Heart right ventricle (tissue), 16 donors: ENCODE measurements at places on chromosomes 6 and 20.

DNA sequence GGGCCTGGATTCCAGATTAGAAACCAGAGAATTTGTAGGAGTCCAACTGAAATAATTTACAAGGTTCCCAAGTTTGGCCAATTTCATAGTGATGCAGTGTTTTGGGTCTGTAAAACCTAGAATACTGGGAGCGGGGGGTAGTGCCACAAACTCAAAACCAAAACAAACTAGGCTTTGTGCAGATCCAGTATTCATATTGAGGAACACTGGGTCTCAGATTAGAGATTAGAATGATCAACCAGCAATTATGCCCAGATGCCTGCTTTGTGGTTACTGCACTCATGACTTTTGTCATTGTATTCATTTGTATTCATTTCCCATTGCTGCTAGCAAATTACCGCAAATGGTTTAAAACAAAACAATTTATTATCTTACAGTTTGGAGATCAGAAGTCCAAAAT lies 3.2 kb upstream of the NDUFAF4 start:
- H3K4me1 ChIP-seq = peaks cover 15% of the 10 kb centered on the region
- DNase-seq = no peak
- peaks cover 5% of the 10 kb centered on the region for H3K36me3 ChIP-seq

GRCh38 chr20:49759266-49759950 lies 45.7 kb upstream of the B4GALT5 start:
- no peak overlapping the region for H3K4me3 ChIP-seq
- H3K27ac ChIP-seq = no peak overlapping the region
- H3K4me1 ChIP-seq = peaks cover 19% of the 10 kb centered on the region
- H3K27me3 ChIP-seq = no peaks in the 10 kb centered on the region
- no peaks in the 10 kb centered on the region for H3K36me3 ChIP-seq

GRCh38 chr6:153027480-153027879 lies 25.0 kb upstream of the MTRF1L start:
- H3K4me3 ChIP-seq = no peak overlapping the region
- DNase-seq = no peak
- no peak overlapping the region for H3K27ac ChIP-seq
- no peaks in the 10 kb centered on the region for H3K4me1 ChIP-seq
- H3K27me3 ChIP-seq = no peaks in the 10 kb centered on the region

DNA sequence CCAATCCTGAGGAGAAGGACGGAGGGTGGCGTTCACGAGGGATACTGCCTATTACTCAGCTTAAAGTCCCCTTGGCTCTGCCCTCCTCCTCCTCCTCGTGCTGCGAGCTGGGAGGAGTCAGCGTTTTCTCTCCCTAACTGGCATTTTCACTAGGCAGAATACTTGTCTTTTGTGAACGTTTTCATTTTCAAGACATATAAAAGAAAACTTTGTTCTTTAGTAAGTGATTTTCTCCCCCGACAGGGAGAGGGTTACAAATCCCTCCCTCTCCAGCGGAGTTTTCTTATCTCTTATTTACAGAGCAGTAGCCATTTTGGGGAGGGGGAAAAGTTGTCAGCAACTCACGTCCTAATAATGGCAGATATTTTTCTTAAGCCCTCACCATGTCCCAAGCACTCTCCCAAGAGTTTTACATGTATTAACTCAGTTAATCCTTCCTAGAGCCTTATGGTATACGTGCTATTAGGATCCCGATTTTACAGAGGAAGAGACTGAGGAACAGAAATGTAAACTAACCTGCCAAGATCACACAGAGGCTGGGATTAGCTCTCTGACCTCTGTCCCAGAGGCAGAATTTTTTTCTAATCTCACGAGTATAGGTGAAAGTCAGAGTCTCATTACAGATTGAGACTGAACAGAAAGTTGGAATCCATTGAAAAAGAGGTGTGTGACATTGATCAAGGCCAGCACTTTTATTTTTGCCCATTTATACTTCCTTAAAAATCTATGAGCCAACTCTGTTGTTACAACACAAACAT lies 30.0 kb upstream of the ZNF217 start:
- no peaks in the 10 kb centered on the region for H3K27me3 ChIP-seq
- H3K27ac ChIP-seq = peak overlapping the region; percentile 84
- DNase-seq = peak; percentile 73
- H3K36me3 ChIP-seq = no peaks in the 10 kb centered on the region
- peaks cover 16% of the 10 kb centered on the region for H3K4me1 ChIP-seq

DNA sequence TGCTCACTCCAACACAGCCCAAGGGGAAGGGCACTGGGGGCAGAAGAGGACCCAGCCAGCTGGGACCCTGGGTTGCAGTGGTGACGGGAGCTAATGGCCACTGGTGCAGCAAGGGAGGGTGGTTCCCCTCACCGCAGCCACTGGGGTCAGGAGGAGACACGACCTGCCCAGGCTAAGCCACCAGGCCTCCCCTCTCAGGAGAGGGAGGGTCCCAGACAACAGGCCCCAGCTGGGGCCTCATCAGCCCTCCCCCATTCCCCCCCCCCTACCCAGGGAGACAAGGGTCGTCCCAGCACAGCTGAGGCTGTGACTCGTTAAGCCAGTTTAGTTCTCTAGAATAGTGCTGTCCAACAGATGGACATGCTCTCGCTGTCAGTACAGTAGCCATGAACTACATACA lies 17.3 kb upstream of the MATN4 start:
- no peak overlapping the region for H3K27ac ChIP-seq
- no peak overlapping the region for H3K4me3 ChIP-seq
- H3K36me3 ChIP-seq = peaks cover 17% of the 10 kb centered on the region

GRCh38 chr6:42396720-42397119 lies 55.0 kb downstream of the TRERF1 start:
- H3K36me3 ChIP-seq = no peaks in the 10 kb centered on the region
- no peaks in the 10 kb centered on the region for H3K4me1 ChIP-seq
- no peak for DNase-seq
- H3K27ac ChIP-seq = no peak overlapping the region

GRCh38 chr6:150354754-150355571 lies 13.8 kb upstream of the IYD start:
- no peak overlapping the region for H3K27ac ChIP-seq
- H3K36me3 ChIP-seq = no peaks in the 10 kb centered on the region
- peaks cover 15% of the 10 kb centered on the region for H3K27me3 ChIP-seq
- H3K4me1 ChIP-seq = no peaks in the 10 kb centered on the region
- no peak for DNase-seq

GRCh38 chr6:105592329-105592728 lies 189.4 kb upstream of the PREP start:
- no peaks in the 10 kb centered on the region for H3K27me3 ChIP-seq
- no peaks in the 10 kb centered on the region for H3K36me3 ChIP-seq
- H3K27ac ChIP-seq = no peak overlapping the region
- H3K4me3 ChIP-seq = no peak overlapping the region

DNA sequence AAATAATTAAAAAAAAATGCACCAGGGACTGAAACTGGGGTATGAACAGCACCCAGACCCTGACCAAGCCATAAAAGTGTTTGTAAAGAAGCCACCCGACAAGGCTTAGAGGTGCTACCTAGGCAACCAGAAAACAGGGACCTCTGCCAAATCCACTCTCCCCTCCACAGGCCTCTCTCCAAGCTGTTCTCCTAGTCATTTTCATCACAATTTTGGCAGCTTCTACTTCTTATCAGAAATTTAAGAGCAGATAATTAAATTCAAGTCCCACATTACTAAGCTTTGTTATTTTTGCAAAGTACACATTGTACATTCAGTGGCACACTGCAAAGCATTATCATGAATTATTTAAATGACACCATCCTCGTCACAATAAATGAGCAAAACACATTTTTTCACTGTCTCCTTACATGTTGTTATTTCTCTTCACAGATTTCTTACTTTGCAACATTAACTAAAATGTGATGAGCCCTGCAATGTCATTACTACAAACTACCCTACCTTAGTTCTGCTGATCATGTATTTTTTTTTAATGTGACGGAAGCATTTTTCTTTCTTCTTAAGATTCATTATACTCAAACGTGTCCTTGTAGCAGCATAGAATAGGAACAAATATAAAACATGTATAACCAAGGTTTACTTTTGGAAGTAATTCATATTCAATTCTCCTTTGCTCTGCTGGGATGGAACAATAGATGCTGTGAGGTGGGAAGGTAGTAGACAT lies 38.1 kb downstream of the ECT2L start:
- no peaks in the 10 kb centered on the region for H3K27me3 ChIP-seq
- no peaks in the 10 kb centered on the region for H3K36me3 ChIP-seq
- DNase-seq = peak; percentile 74
- H3K4me3 ChIP-seq = no peak overlapping the region

GRCh38 chr6:37155394-37156312 lies 14.3 kb upstream of the PIM1 start:
- DNase-seq = no peak
- no peak overlapping the region for H3K27ac ChIP-seq
- no peaks in the 10 kb centered on the region for H3K36me3 ChIP-seq
- H3K4me1 ChIP-seq = peaks cover 10% of the 10 kb centered on the region
- no peak overlapping the region for H3K4me3 ChIP-seq

- no peak overlapping the region for H3K4me3 ChIP-seq
- H3K4me1 ChIP-seq = peaks cover 16% of the 10 kb centered on the region
- H3K27ac ChIP-seq = no peak overlapping the region
- no peaks in the 10 kb centered on the region for H3K36me3 ChIP-seq
- H3K27me3 ChIP-seq = no peaks in the 10 kb centered on the region
Observed at GRCh38 chr6:38080360-38080759, 260.8 kb downstream of the ZFAND3 start.

- no peak for DNase-seq
- no peak overlapping the region for H3K27ac ChIP-seq
- H3K36me3 ChIP-seq = no peaks in the 10 kb centered on the region
- H3K4me3 ChIP-seq = no peak overlapping the region
Observed at GRCh38 chr6:44097782-44098317, 29.4 kb downstream of the MRPL14 start.

DNA sequence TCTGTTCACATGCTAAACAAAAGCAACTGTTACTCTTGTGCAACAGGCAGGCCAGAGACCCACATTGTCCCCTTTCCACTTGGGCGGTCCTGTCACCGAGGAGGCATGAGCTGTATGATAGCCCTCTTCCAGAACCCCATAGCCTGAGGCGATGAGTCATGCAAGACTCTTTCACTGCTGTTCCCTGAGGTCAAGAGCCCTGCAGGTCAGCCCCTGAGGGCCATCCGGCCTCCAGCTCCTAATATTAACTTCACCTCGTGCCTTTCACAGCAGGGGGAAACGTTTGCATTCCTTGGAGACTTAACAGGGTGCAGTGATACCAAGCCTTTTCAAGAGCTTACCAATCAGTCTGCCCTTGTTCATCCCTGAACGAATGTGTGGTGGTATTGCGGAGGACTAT lies 253.3 kb upstream of the ECI2 start:
- H3K27ac ChIP-seq = no peak overlapping the region
- H3K4me3 ChIP-seq = no peak overlapping the region
- no peaks in the 10 kb centered on the region for H3K27me3 ChIP-seq
- no peaks in the 10 kb centered on the region for H3K36me3 ChIP-seq
- DNase-seq = no peak
- H3K4me1 ChIP-seq = no peaks in the 10 kb centered on the region

DNA sequence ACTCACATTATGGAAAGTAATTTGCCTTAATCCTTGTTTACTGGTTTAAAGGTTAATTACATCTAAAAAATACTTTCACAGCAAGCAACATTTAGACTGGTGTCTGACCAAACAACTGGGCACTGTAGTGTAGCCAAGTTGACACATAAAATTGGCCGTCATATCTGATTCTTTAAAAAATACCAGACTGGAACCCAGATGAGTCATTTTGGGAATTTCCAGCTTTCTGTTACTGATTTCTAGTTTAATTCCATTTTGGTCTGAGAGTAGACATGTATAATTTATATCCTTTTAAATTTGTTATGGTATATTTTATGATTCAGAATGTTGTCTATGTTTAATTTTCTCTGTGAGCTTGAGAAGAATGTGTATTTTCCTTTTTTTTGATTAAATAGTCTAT lies 44.1 kb downstream of the SCP2D1 start:
- H3K36me3 ChIP-seq = no peaks in the 10 kb centered on the region
- H3K4me3 ChIP-seq = no peak overlapping the region
- no peak overlapping the region for H3K27ac ChIP-seq
- no peaks in the 10 kb centered on the region for H3K27me3 ChIP-seq

- H3K36me3 ChIP-seq = no peaks in the 10 kb centered on the region
- no peaks in the 10 kb centered on the region for H3K4me1 ChIP-seq
- DNase-seq = no peak
- no peak overlapping the region for H3K27ac ChIP-seq
Observed at GRCh38 chr6:159919011-159919511, 28.3 kb downstream of the MAS1 start.

GRCh38 chr6:137871831-137872454 lies 4.9 kb downstream of the TNFAIP3 start:
- DNase-seq = no peak
- H3K27ac ChIP-seq = no peak overlapping the region
- H3K4me3 ChIP-seq = peak overlapping the region; percentile 75
- no peaks in the 10 kb centered on the region for H3K36me3 ChIP-seq

- peak overlapping the region; percentile 19 for H3K27ac ChIP-seq
- H3K27me3 ChIP-seq = no peaks in the 10 kb centered on the region
- peaks cover 2% of the 10 kb centered on the region for H3K4me1 ChIP-seq
- H3K4me3 ChIP-seq = peak overlapping the region; percentile 1
Observed at GRCh38 chr6:168132531-168133167, 53.6 kb upstream of the FRMD1 start.

DNA sequence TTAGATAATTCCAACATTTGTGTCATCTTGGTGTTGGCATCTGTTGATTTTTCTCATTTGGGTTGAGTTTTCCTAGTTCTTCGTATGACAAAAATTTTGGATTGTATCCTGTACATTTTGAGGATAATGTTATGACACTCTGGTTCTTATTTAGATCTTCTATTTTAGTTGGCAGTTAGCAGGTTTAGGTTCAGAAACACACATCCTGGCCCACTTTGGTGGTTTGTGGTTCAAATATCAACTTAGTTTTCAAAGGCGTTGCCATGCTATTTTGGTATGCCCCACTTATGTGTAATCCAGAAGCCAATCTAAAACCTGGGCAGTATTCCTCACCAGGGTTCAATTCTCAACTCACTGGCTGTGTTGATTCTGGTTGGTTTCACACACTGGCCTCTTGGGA lies 68.2 kb downstream of the NOX3 start:
- no peaks in the 10 kb centered on the region for H3K36me3 ChIP-seq
- H3K4me1 ChIP-seq = no peaks in the 10 kb centered on the region
- no peaks in the 10 kb centered on the region for H3K27me3 ChIP-seq
- no peak overlapping the region for H3K4me3 ChIP-seq

DNA sequence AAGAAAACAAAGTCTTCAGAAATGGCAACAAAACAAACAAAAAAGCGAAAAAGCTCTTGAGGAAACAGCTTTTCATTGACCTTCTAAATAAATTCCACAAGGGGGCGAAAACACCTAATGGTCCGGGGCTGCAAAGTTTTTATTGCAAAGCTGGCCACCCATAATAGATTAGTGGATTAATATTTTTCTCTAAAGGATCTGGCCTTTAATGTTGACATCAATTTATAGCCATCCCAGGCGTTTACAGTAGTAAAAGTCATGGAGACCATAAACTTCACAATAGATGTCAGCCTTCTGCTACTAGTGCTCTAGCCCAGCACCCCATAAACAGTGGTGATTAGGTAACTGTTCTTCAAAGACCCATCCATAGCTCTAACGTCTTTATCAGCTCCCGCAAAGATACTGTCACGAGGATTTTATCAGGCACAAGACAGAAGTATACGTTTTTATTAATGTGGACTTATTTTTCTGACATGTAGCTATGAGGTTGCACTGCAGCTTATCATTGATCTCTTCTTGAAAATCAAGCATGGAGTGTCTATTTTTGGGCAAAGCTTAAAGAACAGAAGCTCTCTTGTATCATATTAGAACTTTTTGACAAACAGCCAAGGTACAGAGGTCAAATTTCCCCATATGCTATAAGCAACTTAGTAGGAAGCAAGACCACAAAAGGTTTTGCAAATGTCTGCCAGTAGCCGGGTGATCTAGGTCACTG lies 4.7 kb downstream of the CITED2 start:
- peak overlapping the region; percentile 97 for H3K4me3 ChIP-seq
- peaks cover 44% of the 10 kb centered on the region for H3K4me1 ChIP-seq
- peak overlapping the region; percentile 38 for H3K27ac ChIP-seq

GRCh38 chr6:101719521-101719920 lies 326.0 kb downstream of the GRIK2 start:
- H3K36me3 ChIP-seq = no peaks in the 10 kb centered on the region
- no peak for DNase-seq
- no peak overlapping the region for H3K4me3 ChIP-seq
- no peaks in the 10 kb centered on the region for H3K27me3 ChIP-seq
- H3K4me1 ChIP-seq = no peaks in the 10 kb centered on the region
